Ascending aorta (tissue), 2 donors: ENCODE measurements at places on chromosomes 3 and 15. TPM values are rescaled to one million over a fixed set of nuclear protein-coding genes. Genes with fewer than 3 reads are reported as not detected.
A peak's percentile ranks its signal among the peaks of the same experiment; 100 is the strongest.

- DNase-seq, result no peak
Measured at GRCh38 chr3:156558389-156558788, 3.5 kb upstream of the SSR3 start.

GRCh38 chr3:154956815-154957214 lies 123.3 kb upstream of the MME start:
- DNase-seq, result no peak

GRCh38 chr3:135352213-135352612 lies 557.2 kb downstream of the EPHB1 start:
- DNase-seq, result no peak

- DNase-seq, result peak; percentile 88
Measured at GRCh38 chr3:101828691-101829436, 20.4 kb upstream of the NFKBIZ start.

- no peak for DNase-seq
Measured at GRCh38 chr15:51460796-51461195, 119.3 kb downstream of the GLDN start.

DNA sequence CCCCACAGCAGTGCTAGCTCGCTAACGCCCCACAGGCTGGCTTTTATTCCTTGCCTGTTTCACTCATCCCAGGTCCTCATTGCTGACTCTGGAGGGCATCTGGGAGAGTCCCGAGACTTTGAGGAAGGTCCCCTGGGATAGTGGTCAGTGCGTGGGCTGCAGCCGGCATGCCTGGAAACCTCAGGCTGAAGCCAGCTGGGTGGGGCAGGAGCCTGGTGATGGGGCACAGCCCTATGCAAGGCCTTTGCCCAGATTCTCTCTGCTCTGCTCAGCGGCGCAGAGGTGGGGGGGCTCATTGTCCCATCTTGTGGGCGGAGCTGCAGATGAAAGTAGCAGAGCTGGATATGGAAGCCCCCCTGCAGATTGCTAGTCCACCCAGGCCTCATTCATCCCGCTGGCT lies 55.7 kb upstream of the SMAD6 start:
- no peak for DNase-seq

Gene NOX5
- total RNA-seq, result 0.53 TPM

- no peak for DNase-seq
Measured at GRCh38 chr3:111926266-111926676, 52.6 kb upstream of the ABHD10 start.

Gene NR2E3
- not detected for total RNA-seq

GRCh38 chr15:57741089-57741488 lies 34.6 kb downstream of the POLR2M start:
- no peak for DNase-seq

DNA sequence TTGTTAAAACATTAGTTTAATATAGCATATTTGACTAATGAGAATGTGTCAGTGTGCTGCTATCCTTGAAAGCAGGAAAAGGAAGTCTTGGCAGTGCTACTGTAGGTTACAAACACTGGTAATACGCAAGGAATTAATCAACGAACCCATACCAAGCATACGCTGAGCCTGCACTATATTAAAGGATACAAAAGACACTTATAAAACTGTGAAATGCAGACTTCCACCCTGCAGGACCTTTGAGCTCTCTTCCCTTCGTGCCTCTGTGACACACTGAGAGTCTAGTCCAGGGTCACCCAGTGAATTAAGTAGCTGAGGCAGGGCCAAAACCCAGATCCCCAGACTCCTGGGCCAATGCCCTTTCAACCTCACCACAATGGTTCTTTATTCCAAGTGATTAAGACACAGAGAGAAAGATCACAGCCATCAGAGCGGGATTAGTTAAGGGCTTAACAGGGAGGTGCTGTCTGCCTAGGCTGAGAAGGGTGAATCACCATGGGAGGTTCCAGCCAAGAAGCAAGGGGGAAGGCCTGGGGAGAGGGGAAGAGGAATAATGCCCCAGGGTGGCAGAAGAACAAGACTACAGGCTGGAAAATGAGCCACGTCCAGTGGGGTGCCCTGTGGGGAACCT lies 6.8 kb downstream of the ANXA2 start:
- peak; percentile 23 for DNase-seq

GRCh38 chr3:145942052-145942451 lies 218.9 kb downstream of the PLOD2 start:
- no peak for DNase-seq
